CD4-positive, alpha-beta memory T cell (primary cell): ENCODE measurements at places on chromosomes 16 and 17.

GRCh38 chr16:71520550-71520949 is 5.7 kb upstream of the CHST4 start:
- no peaks in the 10 kb centered on the region for H3K36me3 ChIP-seq
- DNase-seq: no peak
- H3K27ac ChIP-seq: no peak overlapping the region
- no peak overlapping the region for H3K4me3 ChIP-seq
- H3K27me3 ChIP-seq: peaks cover 2% of the 10 kb centered on the region

GRCh38 chr17:8720596-8720995 is 24.0 kb downstream of the CCDC42 start:
- DNase-seq: no peak
- H3K4me1 ChIP-seq: no peaks in the 10 kb centered on the region
- H3K27me3 ChIP-seq: no peaks in the 10 kb centered on the region
- H3K36me3 ChIP-seq: no peaks in the 10 kb centered on the region

DNA sequence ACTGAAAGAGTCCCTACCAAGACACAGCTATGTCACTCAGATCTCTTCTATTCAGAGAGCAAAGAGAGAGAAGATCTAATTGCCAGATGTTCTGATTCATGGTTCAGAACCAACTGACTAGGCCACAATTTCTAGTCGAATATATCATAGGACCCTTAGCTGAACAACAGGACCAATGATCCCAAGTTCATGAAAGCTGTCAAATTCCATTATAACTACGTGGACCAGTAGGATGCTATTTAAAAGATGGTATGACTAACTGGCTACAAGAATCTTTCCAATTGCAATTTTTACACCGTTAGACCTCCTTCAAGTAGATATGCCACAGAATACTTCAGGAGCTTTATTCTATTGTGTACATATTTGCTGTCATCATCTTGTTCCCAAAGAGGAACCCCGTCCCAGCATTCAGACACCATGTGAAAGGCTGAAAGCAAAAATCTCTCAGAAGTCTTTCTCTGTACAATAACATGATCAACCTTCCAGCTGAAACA is 26.0 kb downstream of the DCUN1D3 start:
- no peaks in the 10 kb centered on the region for H3K27me3 ChIP-seq
- H3K36me3 ChIP-seq: no peaks in the 10 kb centered on the region
- DNase-seq: no peak
- H3K4me1 ChIP-seq: peaks cover 39% of the 10 kb centered on the region
- peak overlapping the region; percentile 47 for H3K27ac ChIP-seq

DNA sequence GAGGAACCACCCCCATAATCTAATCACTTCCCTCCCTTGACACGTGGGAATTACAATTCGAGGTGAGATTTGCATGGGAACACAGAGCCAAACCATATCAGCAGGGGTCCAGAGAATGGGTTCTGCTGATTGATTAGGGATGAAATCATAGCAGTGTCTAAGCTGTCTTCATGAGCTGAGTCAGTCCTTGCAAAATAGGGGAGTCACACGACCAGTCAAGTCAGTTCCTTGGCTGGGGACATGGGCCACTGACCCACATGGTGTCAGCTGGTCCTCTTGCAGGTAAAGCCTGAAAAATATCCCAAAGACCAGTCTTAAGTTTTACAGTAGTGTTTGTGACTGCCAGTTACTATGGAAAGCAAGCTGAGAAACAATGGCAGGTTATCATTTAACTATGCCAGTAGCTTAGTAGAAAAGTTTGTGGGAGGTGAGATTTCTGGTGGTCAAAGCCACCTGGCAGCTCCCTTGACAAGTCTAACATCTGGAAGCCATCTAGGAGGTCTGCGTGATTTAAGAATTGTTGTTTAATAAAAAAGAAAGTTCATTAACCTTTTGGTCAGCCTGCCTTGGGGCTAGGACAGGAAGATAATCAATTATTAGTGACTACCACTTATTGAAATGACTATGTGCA is 15.7 kb upstream of the ATF7IP2 start:
- no peak overlapping the region for H3K27ac ChIP-seq
- no peaks in the 10 kb centered on the region for H3K27me3 ChIP-seq
- H3K4me3 ChIP-seq: no peak overlapping the region
- no peak for DNase-seq

GRCh38 chr17:71260366-71260940 is 860.4 kb upstream of the SOX9 start:
- H3K27me3 ChIP-seq: no peaks in the 10 kb centered on the region
- no peak overlapping the region for H3K4me3 ChIP-seq
- H3K36me3 ChIP-seq: no peaks in the 10 kb centered on the region

DNA sequence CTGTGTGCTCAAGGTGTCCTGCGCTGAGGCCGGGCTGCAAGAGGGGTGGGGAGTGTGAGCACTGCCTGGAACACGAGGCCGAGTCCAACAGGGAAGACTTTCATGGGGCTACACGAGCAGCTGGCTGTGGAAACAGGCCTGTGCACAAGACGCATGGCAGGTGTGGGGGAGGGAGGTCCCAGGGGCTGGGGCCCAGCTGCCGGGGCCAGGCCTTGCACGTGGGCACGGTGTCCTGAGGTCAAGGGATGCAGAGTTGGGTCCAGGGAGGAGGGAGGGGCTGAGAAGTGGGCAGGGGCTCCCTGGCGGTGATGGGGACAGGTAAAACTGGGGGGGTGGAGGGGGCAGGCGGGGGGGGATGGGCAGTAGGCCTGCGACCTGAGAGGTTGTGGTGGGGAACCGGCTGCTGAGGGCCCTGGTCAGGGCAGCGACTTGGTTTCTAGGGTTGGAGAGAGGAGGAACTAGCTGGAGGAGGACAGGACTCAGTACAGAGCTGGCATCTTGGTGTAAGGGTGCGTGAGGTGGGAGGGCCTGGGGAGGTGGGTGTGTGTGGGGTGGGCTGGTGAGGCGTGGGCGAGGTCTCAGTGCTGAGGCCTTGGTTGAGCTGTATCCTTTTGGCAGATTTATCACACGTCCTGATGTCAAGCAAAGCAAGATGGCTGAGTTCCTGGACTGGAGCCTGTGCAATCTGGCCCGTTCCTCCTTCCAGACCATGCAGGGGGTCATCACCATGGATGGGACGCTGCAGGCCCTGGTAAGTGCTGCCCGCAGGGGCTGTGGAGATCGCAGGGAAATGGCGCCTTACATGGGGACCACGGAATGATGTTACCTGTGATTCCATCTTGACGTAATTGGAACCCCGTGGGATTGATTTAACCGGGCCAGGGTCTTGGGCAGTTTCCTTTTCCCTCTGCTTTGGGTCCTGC is 29.4 kb downstream of the TBCD start:
- no peak overlapping the region for H3K4me3 ChIP-seq
- no peak for DNase-seq
- H3K27me3 ChIP-seq: no peaks in the 10 kb centered on the region
- peaks cover 14% of the 10 kb centered on the region for H3K36me3 ChIP-seq
- no peak overlapping the region for H3K27ac ChIP-seq

DNA sequence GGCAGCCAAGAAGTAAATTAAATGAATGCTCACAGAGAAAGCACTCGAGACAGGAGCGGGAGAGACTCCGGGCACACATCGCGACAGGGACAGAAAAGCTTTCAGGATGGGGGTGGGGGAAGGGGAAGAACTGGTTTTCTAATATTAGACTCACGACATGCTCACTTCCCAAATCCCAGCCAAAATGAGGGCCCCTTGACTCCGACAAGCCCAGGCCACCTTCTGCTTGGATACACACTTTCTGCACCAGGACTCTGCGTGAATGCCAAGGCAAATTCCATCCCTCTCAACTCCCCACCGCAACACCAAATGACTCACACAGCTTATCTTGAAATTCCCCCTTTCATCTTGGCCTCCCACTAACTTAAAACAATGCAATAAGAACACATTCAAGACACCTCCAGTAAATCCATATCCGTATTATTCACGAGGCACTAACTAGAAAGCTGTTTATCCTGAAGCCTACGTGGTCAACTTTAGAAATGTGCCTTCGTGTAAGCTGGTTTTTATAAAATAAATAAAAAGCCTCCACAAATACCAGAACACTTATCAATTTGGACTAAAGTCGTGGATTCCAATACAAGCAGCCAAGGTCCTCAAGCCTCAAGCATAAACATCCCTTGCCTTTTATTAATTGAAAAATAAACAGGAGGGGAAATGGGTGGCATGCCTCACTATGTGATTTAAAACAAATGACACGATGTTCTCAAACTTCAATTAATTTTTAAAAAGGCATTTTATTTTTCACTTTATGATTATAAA is 46.1 kb downstream of the NXN start:
- no peaks in the 10 kb centered on the region for H3K4me1 ChIP-seq
- H3K36me3 ChIP-seq: no peaks in the 10 kb centered on the region
- H3K27me3 ChIP-seq: no peaks in the 10 kb centered on the region
- DNase-seq: no peak

DNA sequence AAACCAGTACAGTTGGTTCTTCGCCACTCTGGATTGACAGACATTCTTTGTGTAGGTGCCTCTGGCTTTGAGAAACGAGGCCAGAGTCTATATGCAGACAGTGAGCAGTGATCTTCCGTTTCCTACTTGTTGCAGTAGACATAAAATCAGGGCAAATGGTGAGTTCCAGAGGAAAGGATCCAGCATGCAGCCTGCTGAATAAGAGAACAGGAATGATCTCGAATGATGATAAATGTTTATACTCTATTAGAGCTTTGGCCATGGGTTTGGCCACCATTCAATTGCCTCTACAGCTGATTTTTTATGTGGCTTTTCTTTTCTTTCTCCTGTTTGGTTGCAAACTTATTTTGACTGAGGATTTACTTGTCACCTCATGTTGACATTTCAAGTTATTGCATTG is 286.7 kb downstream of the IRX3 start:
- DNase-seq: no peak
- H3K4me3 ChIP-seq: no peak overlapping the region
- no peaks in the 10 kb centered on the region for H3K27me3 ChIP-seq

GRCh38 chr17:74677558-74678466 is 34.9 kb downstream of the CD300LF start:
- H3K27me3 ChIP-seq: peaks cover 3% of the 10 kb centered on the region
- no peak overlapping the region for H3K4me3 ChIP-seq
- peak; percentile 8 for DNase-seq
- H3K36me3 ChIP-seq: no peaks in the 10 kb centered on the region
- H3K27ac ChIP-seq: no peak overlapping the region
